Peyer's patch (tissue), 4 donors: ENCODE measurements at places on chromosomes 5 and 9. TPM values are rescaled to one million over a fixed set of nuclear protein-coding genes. Genes with fewer than 3 reads are reported as not detected.

The CARTPT gene
- not detected for total RNA-seq

The ZBTB26 gene
- total RNA-seq = 3.2 TPM

The ARID3C gene
- total RNA-seq = not detected

The SCGB3A2 gene
- not detected for total RNA-seq

- DNase-seq = no peak
Observed at GRCh38 chr9:19875291-19875920, 86.6 kb upstream of the SLC24A2 start.
